Neuronal stem cell (in vitro differentiated cells): ENCODE measurements at places on chromosomes 2 and 18.

- no peak for DNase-seq
Measured at GRCh38 chr18:27276886-27277285, 91.8 kb upstream of the CHST9 start.

DNA sequence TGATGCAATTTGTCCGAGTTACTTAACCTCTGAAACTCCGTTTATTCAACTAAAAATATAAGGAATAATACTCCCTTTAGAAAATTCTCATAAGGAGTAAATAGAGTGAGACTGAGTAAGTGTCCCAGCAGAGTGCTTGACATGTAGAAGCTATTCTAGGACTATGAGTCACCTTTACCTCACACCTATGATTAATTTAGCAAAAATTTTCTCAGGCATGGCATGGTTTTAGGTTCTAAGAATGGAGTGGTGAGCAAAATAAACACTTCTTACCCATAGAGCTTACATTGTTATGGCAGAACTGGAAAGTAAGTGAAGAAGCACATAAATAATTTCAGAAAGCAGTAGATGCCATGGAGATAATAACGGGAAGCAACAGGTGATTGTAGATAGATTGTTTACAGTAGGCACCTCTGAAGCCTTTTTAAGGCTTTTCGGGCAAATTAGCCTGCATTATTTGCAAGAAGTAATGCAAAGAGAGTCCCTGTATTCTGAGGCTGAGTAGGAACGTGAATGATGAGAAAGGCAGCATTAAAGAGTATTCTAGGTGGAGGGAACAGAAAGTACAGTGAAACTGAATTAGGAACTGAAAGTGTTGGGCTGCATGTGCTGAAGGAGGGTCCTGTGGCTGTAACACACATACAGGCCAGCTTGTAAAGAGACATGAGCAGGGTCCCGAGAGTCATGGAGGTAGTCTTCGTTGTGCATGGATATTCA lies 209.2 kb downstream of the ZNF407 start:
- no peak for DNase-seq

- DNase-seq = no peak
Measured at GRCh38 chr2:140200764-140201163, 1420.6 kb upstream of the NXPH2 start.

DNA sequence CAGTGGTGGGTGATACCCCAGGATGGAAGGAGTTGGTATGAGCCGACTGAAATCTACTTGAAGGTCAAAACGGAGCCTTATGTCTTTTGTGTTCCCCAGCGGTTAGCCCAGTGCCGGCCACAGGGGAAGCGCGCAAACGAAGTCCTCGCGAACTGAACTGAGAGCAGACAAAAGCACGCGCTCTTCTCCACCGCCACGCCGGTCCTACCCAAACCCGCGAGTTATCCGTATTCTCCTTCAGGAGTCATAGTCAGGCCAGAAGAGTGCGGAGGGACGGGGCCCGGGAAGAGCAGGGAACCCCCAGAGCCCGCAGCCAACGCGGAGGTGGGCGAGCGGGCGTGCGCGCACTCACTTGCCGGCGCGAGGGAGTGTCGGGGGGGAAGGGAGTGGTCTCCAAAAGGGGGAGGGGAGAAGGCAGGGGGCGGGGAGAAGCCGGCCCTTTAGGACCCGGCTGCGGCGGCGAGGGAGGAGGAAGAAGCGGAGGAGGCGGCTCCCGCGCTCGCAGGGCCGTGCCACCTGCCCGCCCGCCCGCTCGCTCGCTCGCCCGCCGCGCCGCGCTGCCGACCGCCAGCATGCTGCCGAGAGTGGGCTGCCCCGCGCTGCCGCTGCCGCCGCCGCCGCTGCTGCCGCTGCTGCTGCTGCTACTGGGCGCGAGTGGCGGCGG lies at the start of gene IGFBP2:
IGFBP2 (plus strand) TSS at position 469 of the 664 bp plus-strand sequence; CDS start at position 573, 104 bp downstream.
- peak; percentile 85 for DNase-seq

- DNase-seq = no peak
Measured at GRCh38 chr2:181991171-181991885, 5.7 kb downstream of the PPP1R1C start.

DNA sequence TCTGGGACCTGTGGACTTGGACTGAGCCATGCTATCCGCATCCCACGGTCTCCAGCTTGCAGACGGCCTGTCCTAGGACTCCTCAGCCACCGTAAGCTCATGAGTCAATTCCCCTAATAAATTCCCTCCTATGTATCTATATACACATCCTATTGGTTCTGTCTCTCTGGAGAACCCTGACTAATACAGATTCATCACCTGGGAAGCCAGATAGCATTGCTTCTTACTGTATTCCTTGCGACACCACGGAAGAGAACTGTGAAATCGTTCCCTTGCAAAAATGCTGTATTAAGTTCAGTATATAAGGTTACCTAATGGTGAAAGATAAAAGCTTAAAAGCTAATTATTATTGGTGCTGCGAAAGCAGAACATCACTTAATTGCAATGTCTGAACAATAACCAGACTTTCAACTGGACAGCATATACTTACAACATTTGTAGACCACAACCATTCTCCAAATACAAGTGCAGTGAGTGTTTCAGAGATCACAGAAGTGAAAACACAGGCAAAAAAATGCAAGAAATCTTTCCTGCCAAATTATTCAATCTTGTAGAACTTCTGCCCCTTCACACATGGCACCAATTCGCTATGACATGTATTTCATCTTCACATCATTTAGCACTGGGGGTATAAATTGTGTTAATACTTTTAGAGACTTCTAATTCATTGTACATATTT lies 352.9 kb downstream of the TXNL1 start:
- no peak for DNase-seq

DNA sequence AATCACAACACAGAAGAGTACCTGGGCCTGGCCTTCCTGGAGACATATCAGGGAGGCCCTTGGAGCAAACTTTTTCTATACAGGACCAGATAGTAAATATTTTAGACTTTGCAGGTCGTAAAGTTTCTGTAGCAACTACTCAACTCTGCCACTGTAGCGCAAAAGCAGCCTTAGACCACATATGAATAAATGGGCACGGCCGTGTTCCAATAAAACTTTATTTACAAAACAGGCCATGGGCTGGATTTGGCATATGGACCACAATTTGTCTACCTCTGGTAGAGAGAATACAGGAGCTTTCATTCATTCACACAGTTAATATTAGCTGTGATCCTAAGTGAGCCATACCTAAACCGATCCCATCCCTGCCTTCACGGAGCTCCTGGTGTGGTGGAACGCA lies 98.6 kb upstream of the CAB39 start:
- no peak for DNase-seq

DNA sequence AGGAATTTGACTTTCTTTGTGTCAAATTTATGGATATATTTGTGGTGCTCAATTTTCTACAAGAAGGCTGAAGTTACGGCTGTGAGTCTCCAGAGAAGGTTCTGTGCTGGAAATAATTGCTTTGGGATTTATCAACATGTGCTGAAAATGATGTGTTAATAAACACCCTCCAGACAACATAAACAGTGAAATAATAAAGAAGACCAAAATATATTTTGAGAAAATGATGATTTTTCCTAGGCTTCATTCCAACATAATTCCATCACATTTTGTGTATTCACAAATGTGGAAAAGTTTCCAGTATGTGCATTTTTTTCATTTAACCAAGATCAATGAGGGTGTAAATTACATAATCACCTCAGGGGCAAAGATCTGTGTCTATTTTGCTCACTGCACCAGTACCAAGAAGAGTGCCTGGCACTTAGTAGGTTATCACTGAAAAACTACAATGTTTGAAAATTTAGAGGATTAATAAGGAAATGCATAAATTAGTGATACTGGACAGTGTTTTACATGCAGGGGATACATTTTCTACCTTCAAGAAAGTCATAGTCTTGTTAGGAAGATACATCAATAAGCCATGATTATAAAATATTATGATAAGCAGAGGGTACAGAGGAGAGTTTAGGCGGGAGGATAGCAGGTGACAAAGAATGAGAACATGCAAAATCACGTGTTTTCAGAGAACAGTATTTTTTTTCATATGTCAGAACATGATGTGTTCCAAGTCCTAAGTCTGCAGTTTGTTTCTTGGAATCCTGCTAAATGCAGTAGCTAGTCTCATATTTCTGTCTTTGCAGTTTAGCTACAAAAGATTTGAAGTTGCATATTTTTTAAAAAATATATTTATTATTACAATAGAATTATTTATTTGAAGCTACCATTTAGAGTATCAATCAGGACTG lies 127.6 kb upstream of the DLGAP1 start:
- DNase-seq = no peak

DNA sequence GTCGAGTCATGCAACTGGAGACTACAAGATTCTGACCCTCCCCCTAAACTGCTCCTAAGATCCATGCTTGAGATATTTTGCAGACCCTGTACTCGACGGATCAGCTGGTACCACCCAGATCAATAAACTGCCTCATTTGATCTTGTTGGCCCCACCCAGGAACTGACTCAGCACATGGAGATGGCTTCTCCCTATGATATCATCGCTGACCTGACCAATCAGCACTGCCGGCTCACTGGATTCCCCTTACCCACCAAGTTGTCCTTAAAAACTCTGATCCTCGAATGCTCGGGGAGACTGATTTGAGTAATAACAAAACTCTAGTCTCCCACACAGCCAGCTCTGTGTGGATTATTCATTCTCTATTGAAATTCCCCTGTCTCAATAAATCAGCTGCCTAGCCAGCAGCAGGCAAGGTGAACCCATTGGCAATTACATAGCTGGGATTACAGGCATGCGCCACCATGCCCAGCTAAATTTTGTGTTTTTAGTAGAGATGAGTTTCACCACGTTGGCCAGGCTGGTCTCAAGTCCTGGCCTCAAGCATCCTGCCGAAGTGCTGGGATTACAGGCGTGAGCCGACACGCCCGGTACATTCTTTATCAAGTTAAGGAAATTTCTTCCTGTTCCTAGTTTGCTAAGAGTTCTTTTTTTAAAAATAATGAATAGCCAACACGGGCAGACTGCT lies 43.6 kb downstream of the VPS54 start:
- no peak for DNase-seq

- DNase-seq = no peak
Measured at GRCh38 chr2:86352727-86353221, 15.3 kb upstream of the REEP1 start.

DNA sequence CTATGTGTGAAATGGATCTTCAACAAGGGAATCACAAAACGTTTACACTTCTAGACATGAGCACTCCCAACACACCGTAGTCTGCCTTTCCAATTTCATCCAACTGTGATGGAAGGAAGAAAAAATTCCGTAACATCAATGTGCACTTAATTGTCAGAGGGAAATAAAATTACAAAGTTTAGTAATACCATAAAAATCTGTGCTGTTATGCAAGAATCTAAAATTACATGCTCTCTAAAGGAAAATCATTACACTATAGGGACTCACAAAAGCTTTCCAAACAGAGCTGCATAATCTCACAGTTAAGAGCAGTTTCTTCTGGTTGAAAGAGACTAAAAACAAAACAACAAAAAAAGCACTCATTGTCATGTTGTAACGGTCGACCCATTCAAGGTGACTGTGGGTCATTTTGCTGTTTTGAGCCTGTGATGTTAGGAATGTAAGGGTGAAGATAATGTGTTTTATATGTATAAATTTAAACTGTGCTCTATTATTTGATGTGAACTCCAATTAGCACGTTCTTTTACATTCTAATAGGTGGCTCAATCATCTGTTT lies 698.0 kb downstream of the TDRD15 start:
- DNase-seq = peak; percentile 6

- no peak for DNase-seq
Measured at GRCh38 chr2:197839327-197839726, 34.9 kb downstream of the PLCL1 start.

DNA sequence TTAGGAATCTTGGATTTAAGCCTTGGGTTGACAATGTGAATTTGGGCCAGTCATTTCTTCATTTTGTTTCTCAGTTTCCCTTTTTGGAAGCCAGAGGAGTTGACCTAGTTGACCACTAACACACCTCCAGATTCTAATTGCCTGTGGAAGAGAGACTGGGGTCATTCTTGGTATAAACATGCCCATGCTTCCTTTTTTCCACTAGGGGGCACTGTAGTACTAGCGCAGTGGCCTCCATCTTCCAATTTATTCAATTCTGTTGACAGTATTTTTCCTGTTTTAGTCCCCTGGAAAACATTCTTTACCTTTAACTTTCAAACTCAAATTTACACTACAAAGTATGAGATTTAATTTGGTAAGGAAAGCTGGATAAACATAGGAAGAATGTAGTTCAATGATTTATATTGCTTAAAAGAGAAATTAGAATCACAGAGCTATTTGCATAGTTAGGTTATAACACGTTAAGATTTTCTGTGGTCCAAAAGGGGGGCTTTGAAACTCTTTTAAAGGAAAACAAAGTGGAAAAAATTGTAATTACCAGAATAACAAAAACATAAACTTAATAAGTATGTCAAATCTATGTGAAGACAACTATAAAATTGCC lies 57.5 kb upstream of the AGPS start:
- no peak for DNase-seq

DNA sequence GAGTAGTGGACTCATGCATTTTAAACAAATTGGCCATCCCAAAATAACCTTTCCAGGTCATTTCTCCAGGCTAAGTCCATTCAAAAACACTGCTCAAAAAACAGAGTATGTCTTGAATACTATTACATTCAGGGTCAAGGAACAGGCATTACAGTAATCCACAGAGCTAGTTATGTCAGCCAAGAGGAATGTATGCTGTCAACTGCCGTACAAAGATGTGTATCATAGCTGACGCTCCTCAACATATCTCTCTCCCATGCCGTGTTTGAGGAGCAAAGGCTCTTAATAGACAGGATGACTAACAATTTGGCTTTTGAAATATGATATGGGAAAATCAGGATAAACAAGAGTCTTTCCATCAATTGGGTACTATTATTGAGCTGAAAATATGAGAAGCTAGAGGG lies 68.8 kb upstream of the KCTD1 start:
- DNase-seq = no peak

GRCh38 chr2:102046135-102046986 lies 54.6 kb downstream of the IL1R2 start:
- no peak for DNase-seq

- no peak for DNase-seq
Measured at GRCh38 chr2:174914853-174915760, 90.1 kb downstream of the CHN1 start.

GRCh38 chr2:124025171-124025580 lies at the start of gene CNTNAP5:
Gene CNTNAP5, plus strand, starts transcription at chr2:124025287. Its CDS starts 364 bp downstream, at chr2:124025651.
- peak; percentile 87 for DNase-seq

DNA sequence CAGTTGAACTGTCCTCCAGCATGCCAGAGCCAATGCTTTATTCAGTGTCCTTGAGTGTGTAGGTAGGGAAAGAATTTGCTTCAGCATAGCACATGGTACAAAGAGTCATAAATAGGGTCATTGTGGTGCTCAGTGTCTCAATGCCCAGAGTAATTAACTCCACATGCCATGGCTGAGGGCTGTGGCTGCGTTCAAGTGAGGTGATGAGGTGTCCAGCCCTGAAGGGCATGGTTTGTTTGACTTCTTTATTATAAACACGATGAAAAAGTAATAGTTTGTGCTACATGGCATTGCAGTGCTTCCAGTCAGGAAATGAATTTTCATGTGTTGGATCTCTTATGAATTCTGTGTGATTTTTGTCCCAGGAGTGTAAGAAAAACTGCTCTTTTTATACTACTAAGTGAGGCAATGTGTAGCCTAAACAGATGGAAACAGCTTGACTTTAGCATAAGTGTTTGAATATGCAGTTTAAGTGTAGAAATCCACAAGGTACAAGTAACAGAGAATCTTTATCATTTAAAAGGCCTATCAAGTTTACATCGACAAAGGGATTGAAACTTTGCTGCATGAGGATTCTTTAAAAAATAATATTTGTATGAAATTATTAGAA lies 507.9 kb upstream of the CDH2 start:
- no peak for DNase-seq

- DNase-seq = no peak
Measured at GRCh38 chr2:67883316-67884087, 179.3 kb downstream of the C1D start.
